ENCODE measurements at places on chromosomes 6 and 20. TPM values are rescaled to one million over a fixed set of nuclear protein-coding genes. Genes with fewer than 3 reads are reported as not detected.

DNA sequence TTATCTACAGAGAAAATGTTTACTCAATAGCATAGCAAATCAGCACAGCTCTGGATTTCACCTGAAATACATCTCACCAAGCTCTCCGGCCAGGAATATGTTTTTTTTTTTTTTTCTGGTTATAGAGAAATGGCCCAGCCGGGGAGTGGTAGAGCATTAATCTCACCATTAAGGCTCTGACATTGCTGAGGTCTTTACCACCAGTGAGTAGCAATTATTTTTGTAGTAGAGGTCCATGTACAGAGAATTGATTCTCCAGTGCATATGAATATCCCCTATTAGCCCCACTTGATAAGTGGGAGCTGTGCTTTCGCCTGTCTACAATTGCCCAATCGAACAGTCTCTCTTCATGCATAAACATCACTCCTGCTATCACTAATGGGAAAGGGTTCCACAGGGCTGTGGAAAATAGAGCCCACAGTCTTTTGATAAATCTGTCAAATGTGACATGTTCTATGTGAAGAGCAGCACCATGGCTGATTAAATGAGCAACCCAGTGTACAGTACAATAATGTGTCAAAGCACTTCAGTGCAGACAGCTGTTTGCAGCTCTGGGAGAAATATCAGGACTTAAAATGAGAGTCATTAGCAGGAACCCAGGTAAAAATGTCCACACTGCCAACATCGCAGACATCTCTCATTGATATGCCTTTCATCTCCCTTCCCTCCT lies 227.1 kb upstream of the ID4 start:
- DNase-seq: no peak

DNA sequence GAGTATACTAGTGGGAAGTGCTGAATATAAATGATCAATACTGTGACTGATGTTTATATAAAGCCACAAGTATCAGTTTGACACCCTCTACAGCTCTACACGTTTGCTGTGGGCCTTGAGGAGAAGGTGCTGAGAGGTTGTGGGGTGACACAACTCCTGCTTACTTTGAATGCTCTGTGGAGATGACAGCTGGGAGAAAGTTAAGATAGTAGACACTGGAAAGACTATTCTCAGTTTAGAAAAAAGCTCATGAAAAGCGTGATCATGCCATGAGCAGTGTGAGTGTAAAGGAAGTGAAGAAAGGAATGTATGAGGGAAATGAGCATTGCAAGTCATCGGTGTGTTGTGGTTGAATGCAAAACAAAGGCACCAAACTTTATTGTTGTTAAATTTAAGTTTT lies 215.8 kb downstream of the UTRN start:
- DNase-seq: peak; percentile 26

GRCh38 chr6:144769142-144769541 lies 484.0 kb downstream of the UTRN start:
- no peak for DNase-seq

DNA sequence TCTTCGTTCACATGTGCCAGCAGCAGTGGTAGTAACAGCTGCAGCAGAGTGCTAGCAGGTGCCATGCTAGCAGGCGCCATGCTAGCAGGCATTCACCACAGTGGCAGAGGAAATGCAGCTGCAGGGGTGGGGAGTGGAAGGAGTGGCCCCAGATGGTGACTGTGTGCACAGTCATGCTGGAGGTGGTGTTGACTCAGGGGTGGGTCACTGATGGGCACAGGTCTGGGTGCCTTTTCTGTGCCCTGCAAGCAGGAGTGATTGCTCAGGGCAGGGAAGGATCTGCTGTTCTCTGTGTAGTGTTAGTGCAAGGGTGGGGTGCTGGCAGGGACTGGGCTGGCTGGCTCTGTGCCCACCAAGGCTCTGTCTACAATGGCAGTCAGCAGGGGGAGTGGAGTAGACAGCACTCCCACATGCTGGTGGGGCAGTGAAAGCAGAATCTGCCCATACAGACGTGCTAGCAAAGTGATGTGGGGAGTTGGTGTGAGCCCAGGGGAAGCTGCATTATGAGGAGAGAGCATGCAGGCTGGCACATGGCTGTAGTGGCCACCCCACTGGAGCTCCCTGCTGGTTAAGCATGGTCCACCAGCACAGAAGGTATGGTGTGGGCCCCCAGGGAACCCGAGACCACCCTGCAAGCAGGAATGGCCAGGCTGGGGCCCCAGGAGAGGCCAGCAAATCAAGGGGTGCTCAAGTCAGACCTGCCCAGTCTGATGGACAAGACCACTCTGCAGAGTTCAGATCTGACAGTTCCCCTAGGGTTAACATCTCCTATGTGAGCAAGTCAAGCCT lies 11.4 kb upstream of the TSPYL4 start:
- DNase-seq: no peak

GRCh38 chr6:157155804-157156203 lies 167.5 kb downstream of the TMEM242 start:
- DNase-seq: no peak

- DNase-seq: no peak
Observed at GRCh38 chr6:34447910-34448309, 18.0 kb upstream of the PACSIN1 start.

DNA sequence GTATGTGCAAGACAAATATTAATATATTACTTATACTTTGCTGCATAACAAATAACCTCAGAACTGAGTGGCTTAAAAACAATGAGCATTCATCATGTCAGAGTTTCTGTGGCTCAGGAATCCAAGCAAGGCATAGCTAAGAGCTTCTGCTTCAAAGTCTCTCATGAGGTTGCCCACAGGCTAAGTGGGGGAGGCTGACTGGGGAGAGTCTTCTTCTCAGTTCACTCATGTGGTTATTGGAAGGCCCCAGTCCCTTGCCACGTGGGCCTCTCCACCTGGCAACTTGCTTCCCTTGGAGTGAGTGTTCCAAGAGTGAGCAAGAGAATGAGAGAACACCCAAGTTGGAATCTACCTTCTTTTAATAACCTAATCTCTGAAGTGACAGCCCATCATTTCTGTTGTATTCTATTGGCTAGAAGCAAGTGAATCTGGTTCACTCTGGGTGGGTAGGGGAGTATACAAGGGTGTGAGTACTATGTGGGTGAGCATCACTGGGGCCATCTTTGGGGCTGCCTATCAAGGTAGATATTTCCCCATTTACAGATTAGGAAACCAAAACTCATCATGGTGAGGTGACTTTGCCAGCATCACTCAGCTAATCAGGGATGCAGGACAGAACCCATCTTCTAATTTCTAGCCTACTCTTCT lies 36.0 kb downstream of the DNAH8 start:
- DNase-seq: no peak

DNA sequence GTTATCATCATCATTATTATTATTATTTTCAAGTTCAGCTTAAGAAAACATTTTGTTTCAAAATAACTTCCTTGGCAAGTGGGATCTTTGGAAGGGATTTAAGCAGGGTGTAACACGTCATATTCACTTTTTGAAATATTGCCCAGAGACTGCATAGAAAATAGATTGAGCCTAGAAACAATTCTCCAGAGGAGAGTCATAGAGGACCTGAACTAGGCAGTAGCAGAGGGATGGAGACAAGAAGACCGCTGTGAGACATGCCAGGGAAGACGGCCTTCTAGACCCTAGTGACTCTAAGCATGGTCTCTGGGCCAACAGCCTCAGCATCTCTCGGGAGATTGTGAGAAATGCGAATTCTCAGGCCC lies 55.5 kb downstream of the EDN1 start:
- no peak for DNase-seq

DNA sequence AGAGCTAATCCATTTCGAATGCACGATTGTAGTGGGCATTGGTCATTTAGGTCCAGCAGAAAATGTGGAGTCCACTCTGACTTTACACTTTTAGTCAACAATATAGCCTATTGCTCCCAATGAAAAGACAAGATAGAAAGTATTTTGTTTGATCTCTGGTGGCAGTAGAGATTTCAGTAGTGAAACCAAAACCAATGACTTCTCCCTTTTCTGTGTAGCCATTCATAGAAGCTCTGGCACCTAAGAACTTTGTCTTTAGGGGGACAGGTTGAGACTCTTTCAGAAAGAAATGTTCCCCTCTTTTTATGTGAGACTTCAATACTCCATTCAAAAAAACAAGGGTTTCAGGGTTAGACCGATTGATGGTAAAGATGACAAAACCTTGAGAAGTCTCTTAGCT lies 510.8 kb upstream of the POU3F2 start:
- no peak for DNase-seq

GRCh38 chr6:125789167-125789566 lies 1.6 kb upstream of the NCOA7 start:
- DNase-seq: no peak

GRCh38 chr20:16111172-16111832 lies 461.9 kb downstream of the KIF16B start:
- DNase-seq: no peak

DNA sequence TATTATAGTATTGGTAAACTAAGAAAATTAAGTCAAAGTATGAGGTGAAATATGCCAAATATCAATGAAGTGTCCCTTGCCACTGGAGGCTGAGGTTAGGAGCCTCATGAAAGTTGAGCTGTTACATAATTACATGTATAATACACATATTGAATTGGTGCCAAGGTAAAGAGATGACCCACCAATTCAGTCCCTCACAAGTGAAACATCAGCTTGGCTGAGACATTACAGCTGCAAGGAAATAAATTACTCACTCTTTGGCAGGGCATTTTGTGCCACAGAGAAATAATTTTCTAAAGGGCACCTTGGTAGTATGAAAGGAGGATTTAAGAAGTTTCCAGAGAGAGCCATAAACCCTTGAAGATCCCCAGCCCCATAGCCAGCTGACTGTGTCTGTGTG lies 127.4 kb downstream of the ADGRG6 start:
- no peak for DNase-seq

DNA sequence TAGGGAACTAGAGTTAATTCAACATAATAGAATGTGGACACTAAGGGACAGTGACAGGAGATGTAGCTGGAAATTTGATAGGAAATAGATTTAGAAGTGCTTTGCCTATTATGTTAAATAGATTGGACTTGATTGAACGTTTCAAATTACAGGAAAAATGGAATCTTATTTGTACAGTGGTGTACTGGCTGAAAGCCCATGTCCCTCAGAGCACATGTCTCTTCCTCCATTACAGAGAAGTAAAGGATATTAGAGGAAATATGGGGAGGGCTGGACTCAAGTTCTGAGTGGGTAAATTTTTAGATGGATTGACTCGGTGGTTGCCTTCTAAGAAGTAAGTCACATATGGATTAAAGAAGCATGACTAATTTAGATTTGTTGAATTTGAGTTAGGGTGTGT lies 11.4 kb downstream of the PKIB start:
- no peak for DNase-seq

DNA sequence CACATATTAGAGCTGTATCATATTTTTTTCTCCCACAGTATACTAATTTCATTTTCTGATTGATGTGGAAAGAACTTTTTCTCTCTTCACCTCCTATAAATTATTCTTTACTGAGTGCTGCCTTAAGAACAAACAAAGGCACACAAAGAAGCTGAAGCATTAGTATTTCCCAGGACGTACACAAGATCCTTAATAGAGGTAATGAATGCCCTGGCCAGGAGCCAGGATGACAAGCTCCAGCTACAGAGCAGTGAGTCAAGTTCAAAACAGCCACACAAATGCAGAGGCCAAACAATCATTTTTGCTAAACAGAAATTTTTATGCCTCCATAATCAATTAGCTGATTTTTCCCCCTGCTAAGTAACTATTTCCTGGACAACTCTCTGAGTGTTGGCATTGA lies 639.6 kb downstream of the EPHA7 start:
- peak; percentile 5 for DNase-seq

DNA sequence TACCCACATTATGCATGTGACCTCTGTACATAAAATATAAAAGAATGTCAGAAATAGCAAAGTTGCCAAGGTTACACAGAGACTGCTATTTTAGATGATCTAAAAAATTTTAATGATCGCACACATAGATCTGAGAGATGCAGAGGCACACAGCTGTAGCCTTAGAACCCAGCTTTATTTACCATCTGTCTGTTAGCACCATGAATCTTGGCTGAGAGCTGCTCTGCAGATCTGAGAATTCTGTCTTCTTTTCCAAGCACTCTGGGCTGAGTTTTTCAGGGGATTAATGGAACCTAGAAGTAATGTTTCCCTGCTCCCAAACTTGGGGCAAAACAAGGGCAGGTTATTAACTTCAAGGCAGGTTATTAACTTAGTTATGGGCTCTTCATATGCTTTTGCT lies 248.7 kb upstream of the JAG1 start:
- DNase-seq: no peak

GRCh38 chr6:1481286-1481685 lies 91.9 kb downstream of the FOXF2 start:
- no peak for DNase-seq

GRCh38 chr6:53483423-53484353 lies 61.2 kb downstream of the GCLC start:
- DNase-seq: peak; percentile 93

DNA sequence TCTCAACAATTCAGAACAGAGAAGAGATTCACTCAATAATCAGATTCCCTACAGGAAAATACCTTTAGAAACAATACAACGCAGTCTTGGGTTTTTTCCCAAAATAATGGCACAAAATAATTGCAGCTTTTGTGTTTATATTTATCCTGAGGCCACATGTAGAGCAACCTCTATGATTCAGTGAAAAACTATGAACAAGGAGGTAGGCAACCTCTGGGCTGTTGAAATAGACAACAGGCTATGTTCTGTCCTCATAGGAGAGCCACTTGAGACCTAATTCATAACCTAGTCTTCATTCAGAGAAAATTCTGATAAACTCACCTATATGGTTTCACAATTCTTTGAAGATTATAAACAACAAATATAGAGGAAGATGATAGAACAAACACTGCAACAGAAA lies 118.3 kb downstream of the KHDC1L start:
- DNase-seq: no peak

- DNase-seq: peak; percentile 83
Observed at GRCh38 chr6:75210885-75211739, 5.3 kb upstream of the COL12A1 start.

DNA sequence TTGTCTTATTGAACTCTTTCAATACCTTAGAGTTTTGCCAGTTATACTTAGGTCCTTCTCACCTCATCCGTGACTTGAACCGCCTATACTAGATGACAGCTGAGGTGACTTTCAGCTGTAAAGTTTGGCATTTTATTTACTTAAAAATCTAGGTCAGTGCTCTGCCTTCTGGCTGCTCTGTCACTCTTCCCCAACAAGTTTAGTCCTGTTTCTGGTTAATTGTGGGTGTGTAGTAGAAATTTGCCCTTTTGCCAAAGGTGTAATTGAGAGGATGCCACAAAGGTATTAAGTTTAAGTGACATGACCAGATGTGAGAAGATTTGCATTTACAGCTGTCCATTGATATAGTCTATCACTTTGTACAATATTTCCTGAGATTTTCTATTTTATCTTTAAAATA lies 106.2 kb downstream of the FARS2 start:
- DNase-seq: no peak

- DNase-seq: no peak
Observed at GRCh38 chr6:111871207-111871606, 2.0 kb downstream of the FYN start.

GMNN gene
- 7.9 TPM for total RNA-seq

ABHD16B gene
- total RNA-seq: not detected

PDRG1 gene
- 4.6 TPM for total RNA-seq

HLA-DMB gene
- total RNA-seq: under 0.01 TPM

PYGB gene
- total RNA-seq: 62.3 TPM

MATN4 gene
- total RNA-seq: not detected

BPIFB2 gene
- total RNA-seq: not detected

RIPPLY2 gene
- 0.40 TPM for total RNA-seq

All from lung microvascular endothelial cell (primary cell).